ENCODE measurements at places on chromosomes 12 and 14.

DNA sequence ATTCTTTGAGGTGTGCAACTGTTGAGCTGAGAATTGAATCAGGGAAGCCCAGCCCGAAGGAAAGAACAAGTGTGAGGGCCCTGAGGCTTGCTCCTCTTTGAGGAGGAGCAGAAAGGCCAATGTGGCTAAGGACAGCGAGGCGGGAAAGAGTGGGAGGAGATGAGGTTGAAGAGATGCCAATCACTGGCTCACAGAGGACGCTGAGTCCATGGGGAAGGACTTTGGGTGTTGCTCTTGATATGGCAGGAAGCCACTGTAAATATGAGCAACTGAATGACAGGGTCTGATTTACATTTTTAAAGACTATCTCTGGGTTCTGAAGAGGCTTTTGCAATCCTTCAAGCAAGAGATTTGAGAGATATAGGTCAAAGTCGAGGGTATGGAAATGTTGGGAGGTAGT, 3.3 kb upstream of the APPL2 start:
- no peak for DNase-seq

GRCh38 chr12:19689226-19689625, 249.9 kb downstream of the AEBP2 start:
- DNase-seq, result no peak

DNA sequence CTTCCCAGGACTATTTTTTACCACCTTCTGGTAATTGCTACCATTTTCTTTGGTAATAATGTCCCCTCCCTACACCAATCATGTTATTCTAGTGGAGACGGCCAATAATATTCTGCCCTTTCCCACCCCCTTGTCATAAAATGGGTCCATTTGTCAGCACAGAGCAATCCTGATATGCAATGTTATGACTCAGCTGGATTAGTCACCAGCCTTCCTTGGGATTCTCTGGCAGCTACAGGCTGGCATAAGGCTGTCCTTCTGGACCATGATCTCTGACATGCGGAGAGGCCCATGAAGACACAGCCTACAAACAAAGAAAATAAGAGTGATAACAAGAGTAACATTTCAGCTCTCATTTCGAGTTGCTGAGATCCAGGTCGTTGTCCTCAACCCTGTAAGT, 222.0 kb upstream of the CPNE8 start:
- no peak for DNase-seq

GRCh38 chr12:132146772-132147422, 2.6 kb downstream of the NOC4L start:
- DNase-seq, result no peak

- DNase-seq, result no peak
Observed at GRCh38 chr14:71753976-71754375, 178.3 kb upstream of the RGS6 start.

DNA sequence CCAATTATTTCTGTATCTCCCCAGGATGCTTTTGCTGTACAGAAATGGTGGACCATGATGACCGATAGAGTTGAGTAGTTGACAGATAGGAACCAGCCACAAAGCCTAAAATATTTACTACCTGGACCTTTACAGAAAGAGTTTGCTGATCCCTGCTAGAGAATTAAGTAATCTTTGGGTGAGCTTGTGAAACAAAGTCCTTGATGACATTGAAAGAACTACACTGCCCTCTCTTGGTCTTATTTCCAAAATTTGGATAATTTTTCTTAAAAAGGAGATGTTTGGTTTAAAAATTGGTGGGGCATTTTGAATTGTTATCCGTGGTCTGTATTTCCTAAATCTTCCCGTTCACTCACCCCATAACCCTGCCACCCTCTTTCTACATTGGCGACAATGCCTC, 13.7 kb upstream of the TCTN1 start:
- DNase-seq, result no peak

DNA sequence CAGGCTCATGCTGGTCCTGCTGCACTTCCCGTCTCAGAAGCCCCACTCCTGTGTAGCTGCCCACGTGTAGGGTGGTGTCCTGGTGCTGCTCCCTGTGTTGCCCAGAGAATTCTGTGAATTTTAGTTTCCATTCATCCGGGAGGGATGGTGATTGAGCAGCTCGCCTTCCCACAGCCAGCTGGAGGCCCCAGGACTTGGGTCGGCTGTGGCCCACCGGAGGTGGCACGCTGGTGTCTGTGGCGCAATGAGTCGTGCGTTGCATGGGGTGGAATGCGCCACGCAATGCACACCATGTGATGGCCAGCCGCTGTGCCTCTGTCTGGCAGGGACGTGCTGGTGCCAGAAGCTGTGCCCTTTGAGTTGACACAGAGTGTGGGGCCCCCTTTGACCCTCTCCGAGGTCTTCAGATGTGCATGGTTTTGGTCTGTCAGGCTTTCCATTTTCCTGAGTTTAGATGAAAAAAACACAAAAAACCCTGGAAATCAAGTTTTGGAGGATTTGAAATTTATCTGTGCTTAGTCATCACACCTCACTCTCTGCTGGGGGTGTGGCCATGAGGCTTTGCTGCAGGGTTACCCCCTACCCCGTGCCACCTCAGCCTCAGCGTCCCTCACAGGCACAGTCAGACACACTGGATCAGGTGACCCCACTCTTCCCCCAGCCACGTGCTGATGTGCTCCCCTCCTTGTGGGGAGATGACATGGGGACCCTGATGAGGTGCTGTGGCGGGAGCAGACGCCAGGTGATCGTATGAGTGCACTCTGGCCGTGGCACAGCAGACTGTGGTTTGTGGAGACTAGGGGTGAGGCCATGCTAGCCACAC, 64.6 kb downstream of the EP400 start:
- no peak for DNase-seq

- no peak for DNase-seq
Observed at GRCh38 chr12:130874696-130875095, 2.8 kb downstream of the RAN start.

DNA sequence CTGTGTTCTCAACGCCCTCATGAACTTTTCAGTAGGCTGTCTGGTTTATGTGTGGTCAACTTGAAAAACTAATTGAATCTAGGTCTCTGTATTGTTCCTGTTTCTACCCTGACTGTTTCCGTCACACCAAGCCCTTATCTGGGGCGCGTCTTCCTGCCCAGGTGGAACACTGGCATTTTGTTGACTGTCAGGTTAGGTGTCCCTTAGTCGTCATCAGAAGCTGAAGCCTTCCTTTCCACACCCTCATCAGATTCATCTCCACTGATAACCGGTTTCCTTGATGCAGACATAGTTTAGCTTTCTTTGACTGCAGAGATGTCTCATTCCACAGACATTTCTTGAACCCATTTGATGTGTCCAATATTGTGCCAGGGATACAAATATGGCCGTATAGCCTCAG, 96.5 kb downstream of the DUSP16 start:
- DNase-seq, result peak; percentile 69

DNA sequence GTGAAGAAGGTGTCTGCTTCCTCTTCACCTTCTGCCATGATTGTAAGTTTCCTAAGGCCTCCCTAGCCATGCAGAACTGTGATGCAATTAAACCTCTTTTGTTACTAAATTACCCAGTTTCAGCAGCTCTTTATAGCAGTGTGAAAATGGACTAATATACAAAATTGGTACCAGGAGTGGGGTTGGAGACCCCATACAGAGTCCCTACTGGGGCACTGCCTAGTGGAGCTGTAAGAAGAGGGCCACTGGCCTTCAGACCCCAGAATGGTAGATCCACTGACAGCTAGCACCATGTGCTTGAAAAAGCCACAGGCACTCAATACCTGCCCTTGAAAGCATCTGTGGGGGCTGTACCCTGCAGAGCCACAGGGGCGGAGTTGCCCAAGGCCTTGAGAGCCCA, 44.8 kb upstream of the CRADD start:
- DNase-seq, result no peak

DNA sequence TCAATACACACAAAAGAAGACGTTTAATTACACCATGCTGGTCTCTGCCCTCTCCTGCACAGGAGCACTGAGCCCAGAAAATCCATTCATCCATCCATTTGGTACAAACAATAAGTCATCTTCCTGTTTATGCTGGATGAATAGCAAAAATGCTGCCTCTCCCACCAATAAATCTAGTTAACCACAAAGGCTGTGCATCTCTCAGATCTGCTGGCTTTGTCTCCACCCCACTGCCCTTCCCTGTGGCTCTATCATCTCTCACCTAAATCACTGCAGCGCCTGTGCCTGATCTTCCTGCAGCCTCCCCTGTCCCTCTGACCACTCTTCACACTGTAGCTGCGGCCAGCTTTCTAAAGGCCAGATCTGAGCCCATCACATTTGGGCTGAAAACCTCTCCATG, 72.9 kb upstream of the DDX11 start:
- no peak for DNase-seq

DNA sequence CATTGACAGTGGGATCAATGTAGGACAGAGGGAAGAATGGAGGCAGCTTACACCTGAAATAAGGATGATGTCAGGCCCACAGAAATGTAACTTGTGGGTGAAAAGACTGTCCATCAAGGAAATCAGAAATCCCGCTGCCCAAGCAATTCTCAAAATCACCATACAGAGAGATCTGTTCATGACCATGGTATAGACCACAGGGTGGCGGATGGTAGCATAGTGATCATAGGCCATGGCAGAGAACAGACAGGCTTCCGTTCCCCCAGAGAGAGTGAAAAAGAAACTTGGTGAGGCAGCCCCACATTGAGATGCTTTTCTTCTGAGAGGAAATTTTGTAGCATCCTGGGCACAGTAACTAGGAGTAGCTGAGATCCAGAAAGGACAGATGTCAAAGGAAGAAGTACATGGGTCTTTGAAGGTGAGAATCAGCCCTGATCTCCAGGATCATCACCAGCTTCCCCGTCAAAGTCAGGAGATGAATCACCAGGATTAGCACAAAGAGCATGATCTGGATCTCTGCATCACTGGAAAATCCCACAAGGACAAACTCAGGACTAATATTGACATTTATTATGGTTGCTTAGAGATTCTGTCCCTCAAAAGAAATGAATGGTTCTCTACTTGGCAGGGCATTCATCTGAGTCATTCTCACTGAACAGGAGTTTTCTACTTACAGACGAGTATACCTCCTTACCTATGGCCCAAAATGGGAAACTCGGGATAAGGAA, 5.5 kb upstream of the ZNF641 start:
- no peak for DNase-seq

GRCh38 chr12:3161861-3162260, 84.7 kb downstream of the TSPAN9 start:
- DNase-seq, result no peak

- no peak for DNase-seq
Observed at GRCh38 chr14:36524874-36525745, 5.1 kb upstream of the NKX2-1 start.

GRCh38 chr14:104103446-104104075, 18.1 kb downstream of the ASPG start:
- no peak for DNase-seq

DNA sequence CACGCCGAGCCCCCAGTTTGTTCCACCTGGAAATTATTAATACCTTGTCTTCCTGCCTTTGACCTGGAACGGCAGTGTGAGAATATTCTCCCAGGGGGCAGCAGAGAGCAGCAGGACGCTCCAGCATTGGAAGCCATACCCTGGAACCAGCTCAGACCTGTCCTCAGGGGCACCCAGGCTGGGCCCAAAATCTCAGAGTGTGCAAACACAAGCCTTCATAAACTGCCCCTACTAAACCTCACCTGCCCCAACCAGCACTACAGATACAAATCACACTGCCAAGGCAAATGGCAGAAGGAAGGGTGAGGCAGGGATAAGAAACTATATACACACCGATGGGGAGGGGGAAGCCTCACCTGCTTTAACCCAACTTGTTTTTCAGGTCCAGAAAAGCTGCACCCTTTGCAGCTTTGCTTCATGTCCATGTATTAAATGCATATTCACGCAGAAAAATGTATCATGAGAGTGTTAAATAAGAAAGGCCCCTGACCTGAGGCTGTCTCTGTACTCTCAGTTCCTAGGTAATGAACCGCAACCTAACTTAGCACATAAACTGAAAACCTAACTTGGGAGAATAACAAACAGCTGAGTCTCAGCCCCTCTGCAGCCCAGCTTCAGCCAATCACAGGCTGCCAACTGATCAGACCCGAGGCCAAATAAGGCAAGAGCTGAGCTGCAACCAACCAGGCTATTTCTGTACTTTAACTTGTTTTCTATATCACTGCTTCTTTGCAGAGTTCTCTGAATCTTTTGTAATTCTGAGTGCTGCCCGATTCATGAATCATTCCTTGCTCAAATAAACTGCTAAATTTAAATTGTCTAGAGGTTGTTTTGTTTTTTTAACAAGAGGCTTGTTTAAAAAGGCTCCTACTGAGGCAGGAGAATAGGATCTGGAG, 130.1 kb downstream of the SPTSSA start:
- DNase-seq, result peak; percentile 55

DNA sequence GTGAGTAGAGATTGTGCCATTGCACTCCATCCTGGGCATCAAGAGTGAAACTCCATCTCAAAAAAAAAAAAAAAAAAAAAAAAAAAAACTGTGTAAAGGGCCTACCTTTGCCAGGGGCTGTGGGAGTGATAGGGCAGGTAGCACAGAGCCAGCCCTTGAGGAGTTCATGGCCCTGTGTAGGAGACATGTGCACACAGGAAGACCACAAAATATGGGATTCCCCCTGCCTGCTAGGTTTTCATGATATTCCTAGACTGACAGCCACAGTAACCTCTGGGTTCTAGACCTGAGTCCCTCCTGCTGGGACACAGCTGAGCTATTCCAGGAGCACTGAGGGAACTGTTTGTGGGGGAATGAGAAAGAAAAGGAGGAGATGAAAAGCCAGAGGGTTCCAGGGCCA, 8.3 kb upstream of the SPTSSA start:
- DNase-seq, result no peak

DNA sequence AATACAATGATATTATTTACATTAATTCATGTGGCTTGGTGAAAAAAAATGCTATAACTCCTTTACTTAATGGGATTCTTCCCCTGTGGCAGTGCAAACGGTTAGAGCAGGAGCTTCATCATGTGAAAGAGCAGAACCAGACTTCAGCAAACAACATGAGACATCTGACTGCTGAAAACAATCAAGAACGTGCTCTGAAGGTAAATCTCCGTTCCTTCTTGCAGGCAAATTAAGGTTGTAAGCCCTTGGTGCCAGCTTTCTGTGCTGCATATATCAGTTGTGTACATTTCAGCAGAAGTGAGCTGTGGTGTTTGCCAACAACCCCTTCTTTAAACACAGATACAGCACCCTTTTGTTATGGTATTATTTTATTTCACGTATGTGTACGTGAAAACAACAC, 171.7 kb downstream of the MIPOL1 start:
- no peak for DNase-seq

GRCh38 chr14:79111987-79112501, 941.9 kb downstream of the NRXN3 start:
- no peak for DNase-seq

GRCh38 chr12:39835517-39836489, 216.2 kb upstream of the ABCD2 start:
- DNase-seq, result no peak

- no peak for DNase-seq
Observed at GRCh38 chr14:80978403-80978802, 23.0 kb downstream of the TSHR start.

- DNase-seq, result no peak
Observed at GRCh38 chr14:93113678-93114067, 2.1 kb downstream of the ITPK1 start.

- DNase-seq, result no peak
Observed at GRCh38 chr12:53044052-53044581, 5.7 kb upstream of the TNS2 start.

Data from activated CD4-positive, alpha-beta T cell treated with anti-CD3 and anti-CD28 coated beads, Interleukin-2, amount 50 U/mL, for 1 hour (primary cell).